ENCODE measurements at places on chromosomes 4 and X. TPM values are rescaled to one million over a fixed set of nuclear protein-coding genes. Genes with fewer than 3 reads are reported as not detected.

The MAGED1 gene
- total RNA-seq, result 181 TPM

The TMEM154 gene
- total RNA-seq, result 3.0 TPM

The HMGN5 gene
- total RNA-seq, result 1.9 TPM

The GNRHR gene
- total RNA-seq, result not detected

The NHSL2 gene
- total RNA-seq, result 4.0 TPM

The MYOZ2 gene
- not detected for total RNA-seq

The VEGFD gene
- 0.46 TPM for total RNA-seq

The FTSJ1 gene
- total RNA-seq, result 45.2 TPM

The MAOA gene
- 12.7 TPM for total RNA-seq

DNA sequence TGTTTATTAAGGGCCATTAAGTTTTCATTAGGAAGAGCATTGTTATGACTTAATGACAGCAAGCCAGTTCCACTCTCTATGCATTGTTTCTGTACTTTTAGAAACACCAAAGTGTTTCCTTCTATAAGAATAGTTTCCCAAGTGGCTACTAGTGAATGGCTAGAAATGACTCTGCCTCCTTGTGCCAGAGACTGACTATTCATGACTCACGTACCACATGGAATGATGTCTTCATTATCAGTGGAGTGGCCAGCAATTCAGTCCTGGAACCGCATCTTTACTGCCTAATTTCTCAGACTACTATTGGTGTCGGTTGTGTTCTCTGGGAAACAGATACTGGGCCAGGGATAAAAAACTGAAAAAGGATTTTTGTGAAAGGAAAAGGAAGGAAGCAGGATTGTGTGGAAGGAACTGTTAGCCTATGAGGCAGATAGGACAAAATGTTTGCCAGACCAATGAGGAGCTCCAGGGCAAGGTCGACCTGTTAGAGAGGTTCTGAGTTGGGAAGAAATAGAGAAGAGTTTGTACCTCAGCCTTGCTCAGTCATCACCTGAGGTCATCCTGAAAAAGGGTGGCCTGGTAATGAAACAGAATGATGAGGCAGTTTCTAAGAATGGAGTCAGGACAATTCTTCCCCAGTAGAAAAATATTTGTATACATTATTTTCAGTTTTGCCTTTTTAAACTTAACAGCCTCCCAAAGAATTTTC, 218.6 kb downstream of the SPCS3 start:
- no peak for DNase-seq

GRCh38 chrX:120677004-120677652, 47.3 kb upstream of the C1GALT1C1 start:
- DNase-seq, result no peak

GRCh38 chrX:8141896-8142295, 29.2 kb downstream of the VCX2 start:
- DNase-seq, result no peak

GRCh38 chr4:46836584-46836983, 72.5 kb downstream of the COX7B2 start:
- no peak for DNase-seq

- no peak for DNase-seq
Measured at GRCh38 chr4:108395786-108396185, 224.6 kb upstream of the RPL34 start.

DNA sequence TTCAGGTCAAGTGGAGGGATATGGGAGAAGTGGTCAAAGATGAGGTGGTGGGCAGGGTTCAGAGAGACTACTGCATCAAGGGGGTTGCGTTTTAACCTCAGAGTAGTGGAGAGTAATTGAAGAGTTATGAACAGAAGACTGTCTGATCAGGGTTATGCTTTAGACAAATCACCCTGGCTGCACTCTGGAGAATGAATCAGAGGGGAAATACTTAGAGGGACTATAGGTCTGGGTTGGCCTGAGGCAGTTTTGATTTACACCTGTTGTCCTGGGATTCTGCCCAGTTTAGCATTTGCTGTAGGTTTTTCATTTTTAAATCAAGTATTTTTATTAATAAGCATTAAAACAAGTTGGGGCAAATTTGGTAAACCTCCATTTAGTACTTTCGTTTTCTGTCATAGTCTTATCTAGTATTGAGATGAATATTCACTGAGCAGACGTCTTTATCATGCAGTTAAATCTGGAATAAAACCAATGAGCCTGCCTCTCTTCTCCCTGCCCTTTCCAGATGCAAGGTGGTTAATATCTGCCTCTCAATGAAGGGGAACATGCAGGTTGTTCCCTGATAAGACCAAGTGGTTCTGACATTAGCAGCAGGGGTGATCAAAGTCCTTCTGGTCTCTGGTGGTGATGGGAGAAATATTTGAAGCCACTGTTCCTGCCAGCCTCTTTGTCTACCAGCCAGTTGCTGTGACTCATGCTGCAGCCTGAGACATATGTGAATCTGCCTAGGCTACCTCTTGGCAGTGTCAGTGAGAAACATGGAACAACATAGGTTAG, 116.0 kb upstream of the RPS6KA3 start:
- DNase-seq, result no peak

GRCh38 chr4:102761296-102761701, 531 bp upstream of the MANBA start:
- DNase-seq, result no peak

GRCh38 chr4:57403591-57403990, 293.4 kb upstream of the IGFBP7 start:
- DNase-seq, result no peak

GRCh38 chrX:22134681-22135080, 102.6 kb downstream of the PHEX start:
- no peak for DNase-seq

DNA sequence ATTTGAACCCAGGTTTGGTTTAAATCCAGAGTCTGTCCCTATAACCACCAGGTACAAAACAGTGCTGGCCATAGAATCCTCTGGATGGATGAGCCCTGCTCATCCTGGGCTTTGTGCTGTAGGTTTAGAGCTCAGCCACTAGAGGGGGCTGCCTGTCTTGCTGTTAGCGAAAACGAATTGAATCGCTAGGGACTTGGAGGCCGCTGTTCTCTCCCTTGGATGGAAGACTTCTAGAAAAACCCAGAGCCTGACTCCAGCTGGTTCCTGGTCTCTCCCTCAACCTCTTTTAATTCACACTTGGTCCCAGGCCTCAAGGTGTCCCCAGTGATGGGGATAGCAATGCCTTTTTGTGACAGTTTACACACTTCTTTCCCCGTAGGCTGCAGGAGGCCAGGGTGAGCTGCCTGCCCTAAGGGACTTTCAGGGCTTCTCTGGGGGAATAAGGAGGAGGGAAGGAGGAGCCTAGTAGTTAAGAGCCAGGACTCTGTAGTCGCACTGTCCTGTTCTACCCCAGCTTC, 8.7 kb downstream of the RIPPLY1 start:
- DNase-seq, result peak; percentile 81

DNA sequence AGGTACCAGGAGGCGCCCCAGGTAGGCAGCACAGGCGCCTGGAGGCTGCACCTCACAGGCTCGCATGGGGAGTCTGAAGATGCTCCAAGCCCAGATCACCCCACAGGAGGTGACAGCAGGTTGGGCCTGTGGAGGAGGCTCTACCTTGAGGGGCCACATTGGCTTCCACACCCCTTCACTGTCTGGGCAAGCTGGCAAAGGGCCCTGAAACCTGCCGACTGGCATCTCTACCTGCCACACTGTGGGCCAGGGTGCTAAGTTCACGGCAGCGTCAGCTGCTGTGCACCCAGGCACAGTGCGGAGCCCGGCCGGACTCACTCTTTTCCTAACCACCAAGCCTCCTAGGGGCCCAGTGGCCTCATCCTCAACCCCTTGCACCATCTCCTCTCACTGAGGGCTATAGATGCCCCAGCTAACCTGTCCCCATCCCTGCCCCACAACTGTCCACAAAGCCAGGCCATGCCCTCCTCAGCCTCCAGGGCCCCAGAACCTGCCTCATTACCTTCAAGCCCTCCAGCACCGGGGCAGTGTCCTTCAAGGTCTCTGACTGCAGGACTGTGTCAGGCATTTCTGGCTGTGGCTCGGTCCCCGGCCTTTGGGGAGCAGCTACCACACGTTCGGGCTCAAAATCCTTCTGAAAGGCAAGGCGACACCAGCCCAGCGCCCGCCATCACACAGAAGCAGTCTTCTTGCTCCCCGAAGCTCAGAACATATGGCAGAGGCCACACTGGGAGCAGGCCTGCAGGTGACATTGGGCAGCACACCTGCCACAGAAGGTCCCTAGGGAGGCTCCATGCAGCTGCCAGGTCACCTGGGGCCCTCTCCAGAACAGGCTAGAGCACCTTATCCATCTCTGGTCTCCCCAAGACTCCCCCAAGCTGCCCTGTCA, 28.8 kb downstream of the FGFR3 start:
- no peak for DNase-seq

DNA sequence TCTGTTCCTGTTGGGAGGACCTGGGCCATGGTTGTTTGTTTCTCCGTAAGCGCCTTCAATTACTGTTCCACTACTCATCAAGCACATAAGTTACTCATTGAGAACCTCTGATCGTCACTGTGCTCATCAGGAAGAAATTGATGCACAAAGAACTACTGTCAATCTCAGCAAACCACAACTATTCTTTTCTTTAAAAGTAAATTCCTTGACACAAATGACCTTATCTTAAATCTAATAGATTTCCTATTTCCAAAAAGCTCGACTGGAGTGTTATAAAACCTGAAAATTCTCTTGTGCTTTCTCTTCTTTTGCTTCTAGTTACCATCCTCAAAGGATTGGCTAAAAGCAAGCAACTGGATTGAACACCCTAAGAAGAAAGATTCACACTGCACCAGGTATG, at the start of gene MUC7:
Gene MUC7 (plus strand): TSS at position 301 of the 400 bp plus-strand sequence. CDS start 1,825 bp downstream, outside the sequence.
- no peak for DNase-seq

GRCh38 chr4:726838-727237, 21.2 kb downstream of the PCGF3 start:
- no peak for DNase-seq

DNA sequence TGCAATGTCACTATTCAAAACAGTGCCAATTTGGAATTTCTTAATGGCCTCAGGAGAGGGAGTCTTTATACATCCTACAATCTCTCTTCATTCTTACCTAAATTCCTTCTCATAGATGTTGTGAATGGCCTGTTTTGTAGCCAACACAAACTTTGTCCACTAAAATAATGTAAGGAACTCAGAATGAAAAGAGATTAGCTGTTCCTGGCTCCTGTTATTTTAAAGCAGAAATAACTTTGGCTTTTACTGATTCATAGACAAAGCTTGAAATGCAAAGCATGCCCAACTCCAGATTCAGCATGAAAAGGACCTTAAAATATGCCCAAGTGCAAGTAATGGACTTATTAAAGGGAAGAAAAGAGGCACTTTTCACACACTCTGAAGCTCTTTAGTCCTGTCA, 146.0 kb upstream of the GPC4 start:
- DNase-seq, result no peak

DNA sequence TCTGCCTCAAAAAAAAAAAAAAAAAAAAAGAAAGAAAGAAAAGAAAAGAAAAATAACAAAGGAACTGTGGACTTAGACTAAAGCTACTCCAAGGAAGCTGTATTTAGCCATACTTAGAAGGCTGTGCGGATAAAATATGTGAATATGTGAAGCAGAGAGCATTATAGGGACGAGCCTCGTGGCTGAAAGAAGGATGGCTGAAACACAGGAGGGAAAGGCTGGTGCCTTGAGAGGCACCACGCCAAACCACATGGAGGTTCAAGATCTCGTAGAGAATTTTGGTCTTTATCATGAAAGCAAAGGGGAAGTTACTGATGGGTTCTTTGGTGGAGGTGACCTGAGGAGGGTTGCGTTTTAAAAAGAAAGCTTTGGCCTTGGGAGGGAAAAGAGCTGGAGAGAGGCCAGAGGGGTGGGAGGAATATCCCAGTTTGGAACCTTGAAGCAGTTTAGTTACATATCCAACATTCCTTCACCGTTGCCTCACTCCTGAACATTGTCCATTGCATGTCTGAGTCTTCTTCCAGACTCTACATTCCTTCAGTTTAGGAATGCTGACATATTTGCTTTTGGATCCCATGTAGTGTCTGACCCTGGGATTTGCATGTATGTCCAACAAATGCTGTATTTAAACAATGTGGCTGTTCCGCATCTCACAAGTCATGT, 82.5 kb downstream of the CPE start:
- no peak for DNase-seq

DNA sequence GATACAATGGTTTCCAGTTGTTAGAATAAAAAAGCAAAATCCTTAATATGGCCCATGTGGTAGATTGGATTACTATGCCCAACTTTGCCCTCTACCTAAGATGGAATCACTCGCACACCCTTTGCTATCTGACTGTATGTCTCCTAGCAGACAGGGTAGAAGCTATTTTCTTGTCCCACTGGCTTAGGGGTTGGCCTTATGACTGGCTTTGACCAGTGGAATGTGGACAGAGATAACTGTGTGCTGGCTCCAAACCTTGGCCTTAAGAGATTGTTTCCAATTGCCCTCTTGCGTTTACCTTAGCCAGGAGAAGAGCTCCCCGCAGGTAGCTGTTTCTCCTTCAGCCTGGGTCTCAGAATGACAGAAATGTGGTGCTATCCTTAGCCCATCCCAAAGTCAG, 355.9 kb downstream of the BCOR start:
- DNase-seq, result no peak

- DNase-seq, result no peak
Measured at GRCh38 chr4:108337923-108338322, 169.2 kb upstream of the LEF1 start.

All from neural progenitor cell (in vitro differentiated cells).